ENCODE measurements at places on chromosomes 2 and 18.

DNA sequence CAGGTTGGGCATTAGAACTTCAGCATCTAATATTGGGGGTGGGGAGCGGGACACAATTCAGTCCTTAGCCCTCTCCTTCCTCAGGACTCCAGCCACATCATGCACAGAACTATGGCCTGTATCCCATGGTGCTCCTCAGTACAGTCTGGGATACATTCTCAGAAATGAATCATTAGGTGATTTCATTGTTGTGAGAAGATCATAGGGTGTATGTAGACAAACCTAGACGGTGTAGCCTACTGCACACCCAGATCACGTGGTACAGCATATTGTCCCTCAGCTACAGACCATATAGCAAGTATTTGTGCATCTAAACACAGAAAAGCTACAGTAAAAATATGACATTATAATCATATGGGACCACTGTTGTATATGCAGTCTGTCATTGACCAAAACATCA, 23.2 kb upstream of the IMP4 start:
- DNase-seq: no peak

DNA sequence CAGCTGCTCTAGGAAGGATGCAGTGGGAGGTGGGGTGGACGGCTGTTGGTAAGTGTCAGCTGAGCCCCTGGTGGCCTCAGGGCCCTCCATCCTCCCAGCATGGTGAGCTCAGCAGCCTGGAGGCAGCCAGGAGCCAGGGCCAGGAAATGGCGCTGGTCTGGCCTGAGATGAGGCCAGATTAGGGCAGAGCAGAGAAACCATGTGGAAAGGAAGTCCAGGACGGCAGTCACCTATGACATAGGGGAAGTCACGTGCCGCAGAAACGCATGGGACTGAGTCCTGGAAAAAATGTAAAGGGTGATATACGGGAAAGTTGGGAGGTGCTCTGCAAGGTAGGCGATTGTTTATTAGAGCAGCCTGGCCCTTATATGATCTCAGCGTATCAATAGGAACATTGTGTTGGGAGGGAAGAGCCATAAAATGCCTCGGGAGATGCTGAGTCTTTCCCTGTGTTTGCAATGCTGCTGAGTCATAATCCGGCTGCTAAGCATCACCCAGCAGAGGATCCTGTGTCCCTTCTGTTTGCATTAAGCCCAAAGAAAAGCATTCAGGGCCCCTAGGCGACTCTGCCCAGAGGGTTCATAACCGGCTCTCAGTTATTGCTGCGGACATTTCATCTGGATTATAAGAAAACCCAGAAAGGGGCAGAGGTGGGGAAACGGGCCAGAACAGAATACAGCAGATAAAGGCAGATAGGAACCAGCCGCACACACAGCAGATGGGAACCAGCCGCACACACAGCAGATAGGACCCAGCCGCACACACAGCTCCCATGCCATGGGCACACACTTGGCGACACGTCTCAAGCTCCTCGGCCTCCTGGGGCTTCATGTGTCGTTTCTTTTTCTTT, 30.3 kb upstream of the B3GNT7 start:
- DNase-seq: no peak

- DNase-seq: no peak
These were observed 191.8 kb downstream of the FTCDNL1 start for GRCh38 chr2:199659207-199659606.

GRCh38 chr2:8115966-8116365, 565.9 kb upstream of the ID2 start:
- no peak for DNase-seq

DNA sequence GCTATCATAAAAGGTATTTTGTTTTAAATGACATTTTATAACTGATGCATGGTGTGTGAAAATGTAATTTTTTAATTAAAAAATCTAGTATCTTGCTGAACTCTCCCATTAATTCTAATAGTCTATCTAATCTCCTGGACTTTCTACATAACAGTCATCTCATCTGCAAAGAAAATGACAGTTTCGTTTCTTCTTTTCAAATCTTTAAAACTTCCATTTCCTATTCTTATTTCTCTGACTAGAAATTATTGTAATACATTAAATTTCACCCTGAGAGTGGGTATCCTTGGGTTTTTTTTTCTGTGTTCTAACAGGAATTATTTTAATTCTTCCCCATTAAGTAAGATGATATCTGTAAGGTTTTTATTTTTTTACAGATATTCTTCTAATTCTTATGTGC, 120.1 kb downstream of the KCNF1 start:
- DNase-seq: no peak

DNA sequence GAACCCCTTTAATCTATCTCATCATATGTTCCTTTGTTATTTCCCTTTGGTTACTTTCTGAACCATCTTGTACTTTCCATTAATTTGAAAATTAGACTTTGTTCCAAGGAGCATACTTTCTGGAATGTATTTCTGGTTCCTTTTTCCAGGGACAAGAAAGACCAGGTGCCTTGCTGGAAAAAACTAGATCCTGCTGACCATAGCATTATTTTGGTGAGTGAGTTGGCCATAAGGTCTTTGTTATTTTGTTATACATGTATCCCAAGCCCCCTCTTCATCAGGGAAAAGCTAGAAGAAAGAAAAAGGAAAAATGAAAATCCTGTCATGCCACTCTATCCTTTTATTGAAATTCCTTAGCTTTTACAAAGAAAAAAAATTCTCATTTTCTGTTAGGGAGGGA, 228.1 kb upstream of the TFPI start:
- no peak for DNase-seq

DNA sequence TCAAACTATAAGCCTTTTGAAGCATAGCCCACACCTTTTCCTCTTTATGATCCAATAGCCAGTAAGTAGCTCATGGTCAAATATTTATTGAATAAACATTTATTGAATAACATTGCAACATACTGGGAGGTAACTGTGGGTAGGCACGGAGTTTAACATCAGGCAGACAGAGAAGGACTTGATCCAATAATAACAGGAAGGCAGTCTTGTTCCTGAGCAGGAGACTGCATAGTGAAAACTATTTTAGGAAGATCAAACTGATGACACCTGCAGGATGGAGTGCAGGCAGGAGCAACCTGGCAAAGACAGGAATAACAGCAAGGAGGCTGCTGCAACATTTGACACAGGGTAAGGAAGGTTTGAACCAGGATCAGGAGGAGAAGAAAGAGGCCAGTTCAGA, 3.1 kb upstream of the DCTN1 start:
- no peak for DNase-seq

- no peak for DNase-seq
These were observed 1276.2 kb upstream of the NRXN1 start for GRCh38 chr2:52308156-52308555.

GRCh38 chr2:177888581-177888980, 184.0 kb downstream of the PDE11A start:
- no peak for DNase-seq

- no peak for DNase-seq
These were observed 74.3 kb downstream of the BIN1 start for GRCh38 chr2:127032621-127033020.

GRCh38 chr18:2169656-2170055, 401.6 kb downstream of the METTL4 start:
- no peak for DNase-seq

GRCh38 chr18:43267818-43268217, 9.5 kb downstream of the SYT4 start:
- no peak for DNase-seq

GRCh38 chr2:82652117-82652516, 1807.0 kb downstream of the SUCLG1 start:
- no peak for DNase-seq

DNA sequence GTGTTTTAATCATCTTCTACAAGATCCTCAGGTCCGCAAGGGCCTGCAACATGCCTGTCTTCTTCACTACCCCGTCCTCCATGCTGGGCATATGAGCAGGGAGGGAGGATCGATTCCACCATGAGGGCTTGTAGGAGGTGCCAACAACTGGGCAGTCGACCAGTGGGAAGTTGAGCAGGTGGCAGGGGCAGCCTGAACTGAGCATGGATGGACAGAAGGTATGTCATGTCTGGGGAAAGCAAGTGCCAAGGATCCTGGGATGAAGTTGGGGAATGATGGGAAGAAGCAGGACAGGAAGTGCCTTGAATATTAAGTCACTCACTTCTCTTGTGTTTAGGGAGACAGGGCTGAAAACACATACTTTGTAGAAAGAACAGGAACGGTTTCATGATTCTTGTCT, 44.7 kb downstream of the CTIF start:
- DNase-seq: no peak

GRCh38 chr2:8298783-8299182, 383.1 kb upstream of the ID2 start:
- no peak for DNase-seq

DNA sequence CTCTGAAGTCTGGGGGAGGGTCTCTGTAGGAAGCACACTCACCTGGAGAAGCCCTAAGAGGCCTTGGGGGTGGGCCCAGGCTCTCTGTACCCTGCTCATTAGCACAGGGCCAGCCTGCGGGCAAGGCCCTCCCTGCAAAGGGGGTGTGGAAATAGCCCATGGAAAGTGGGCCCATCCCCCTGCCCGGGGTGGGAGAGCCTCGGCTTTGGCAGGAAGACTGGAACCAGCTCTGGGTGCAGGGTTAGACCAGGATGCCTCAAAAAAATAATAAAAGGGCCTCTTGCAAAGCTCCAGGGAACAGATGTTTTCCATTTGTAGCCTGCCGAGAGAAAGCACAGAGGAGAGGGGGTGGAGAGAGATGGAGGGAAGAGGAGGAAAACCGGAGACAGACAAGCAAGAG, 98.7 kb downstream of the STPG4 start:
- no peak for DNase-seq

DNA sequence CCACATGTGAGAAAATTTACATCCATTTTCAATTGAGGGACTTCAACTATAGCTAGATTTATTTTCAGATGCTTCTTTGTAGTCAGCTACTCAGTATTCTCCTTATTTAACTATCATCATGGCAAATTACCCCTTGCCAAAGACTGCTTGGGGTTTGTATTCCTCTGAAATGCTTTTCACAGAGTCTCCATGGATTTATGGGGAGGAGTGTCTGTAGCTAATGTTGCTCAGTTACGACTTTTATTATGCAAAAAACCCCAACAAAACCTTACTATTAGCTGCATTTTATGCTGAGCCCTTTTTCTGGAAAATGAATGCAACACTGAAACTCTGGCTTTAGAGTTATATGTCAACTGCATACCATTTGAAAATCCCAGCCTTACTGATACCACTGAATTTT, 78.6 kb downstream of the RFTN2 start:
- no peak for DNase-seq

GRCh38 chr18:75041586-75041985, 167.4 kb downstream of the PTGR3 start:
- DNase-seq: no peak

DNA sequence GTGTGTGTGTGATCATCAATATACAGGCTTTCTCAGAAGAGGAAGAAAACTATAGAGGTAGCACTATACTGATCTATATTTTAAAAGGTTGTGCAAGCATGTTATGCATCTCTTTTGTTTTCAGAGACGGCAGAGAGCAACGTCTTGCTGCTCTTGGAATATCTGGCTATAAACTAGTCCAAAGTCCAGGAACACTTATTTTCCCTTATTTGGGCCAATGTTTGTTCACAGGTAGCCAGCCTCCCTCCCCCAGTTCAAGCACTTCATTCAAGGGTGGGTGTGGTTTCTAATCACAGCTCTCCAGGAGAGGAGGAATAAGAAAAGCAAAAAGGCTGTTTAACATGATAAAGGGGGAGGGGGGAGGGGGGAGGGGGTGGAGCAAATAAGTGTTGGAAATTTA, 4.2 kb downstream of the FZD5 start:
- no peak for DNase-seq

Measured in effector memory CD4-positive, alpha-beta T cell (primary cell).